ENCODE measurements at places on chromosomes 2 and 18. TPM values are rescaled to one million over a fixed set of nuclear protein-coding genes. Genes with fewer than 3 reads are reported as not detected.

The FAM110C gene
- total RNA-seq = 2.9 TPM

The IL36G gene
- total RNA-seq = not detected

The FABP1 gene
- 1.1 TPM for total RNA-seq

The FOXD4L1 gene
- 0.27 TPM for total RNA-seq

The ST8SIA5 gene
- total RNA-seq = 9.4 TPM

The UGT1A3 gene
- not detected for total RNA-seq

The SIX3 gene
- not detected for total RNA-seq

The RAB6C gene
- 1.2 TPM for total RNA-seq

The PXDN gene
- total RNA-seq = 39.7 TPM

All from cerebellum (tissue), 4 donors.